Nasal cavity respiratory epithelium epithelial cell of viscerocranial mucosa (primary cell): ENCODE measurements at places on chromosomes 6 and 20. TPM values are rescaled to one million over a fixed set of nuclear protein-coding genes. Genes with fewer than 3 reads are reported as not detected.

The C4B gene
- 2.1 TPM in 2 replicates for total RNA-seq

The MYBL2 gene
- total RNA-seq = 0.07 and 0.34 TPM in 2 replicates

The EGFL8 gene
- 0.34 and 1.3 TPM in 2 replicates for total RNA-seq

The MUC21 gene
- total RNA-seq = 0.78 TPM in 1 of 2 replicates, not detected in the other

The OPN5 gene
- total RNA-seq = under 0.01 TPM in 1 of 2 replicates, not detected in the other
